ENCODE measurements at places on chromosomes 1 and 21. TPM values are rescaled to one million over a fixed set of nuclear protein-coding genes. Genes with fewer than 3 reads are reported as not detected.

- DNase-seq = no peak
Measured at GRCh38 chr21:39251326-39251725, 62.1 kb downstream of the BRWD1 start.

GRCh38 chr1:48552420-48552819 lies 80.4 kb upstream of the SPATA6 start:
- no peak for DNase-seq

- DNase-seq = no peak
Measured at GRCh38 chr1:222694927-222695326, 17.4 kb downstream of the AIDA start.

GRCh38 chr1:230858236-230858820 lies 10.0 kb downstream of the C1orf198 start:
- DNase-seq = no peak

- no peak for DNase-seq
Measured at GRCh38 chr1:9822897-9823692, 670 bp downstream of the CLSTN1 start.

- DNase-seq = no peak
Measured at GRCh38 chr21:21481239-21481638, 483.0 kb downstream of the NCAM2 start.

- no peak for DNase-seq
Measured at GRCh38 chr1:208615371-208615770, 371.2 kb upstream of the PLXNA2 start.

Gene SKI
- total RNA-seq = 102 TPM

Gene GBP7
- 0.34 TPM for total RNA-seq

Gene WNT9A
- total RNA-seq = 8.7 TPM
